ENCODE measurements at places on chromosomes 7 and 10. TPM values are rescaled to one million over a fixed set of nuclear protein-coding genes. Genes with fewer than 3 reads are reported as not detected.

DNA sequence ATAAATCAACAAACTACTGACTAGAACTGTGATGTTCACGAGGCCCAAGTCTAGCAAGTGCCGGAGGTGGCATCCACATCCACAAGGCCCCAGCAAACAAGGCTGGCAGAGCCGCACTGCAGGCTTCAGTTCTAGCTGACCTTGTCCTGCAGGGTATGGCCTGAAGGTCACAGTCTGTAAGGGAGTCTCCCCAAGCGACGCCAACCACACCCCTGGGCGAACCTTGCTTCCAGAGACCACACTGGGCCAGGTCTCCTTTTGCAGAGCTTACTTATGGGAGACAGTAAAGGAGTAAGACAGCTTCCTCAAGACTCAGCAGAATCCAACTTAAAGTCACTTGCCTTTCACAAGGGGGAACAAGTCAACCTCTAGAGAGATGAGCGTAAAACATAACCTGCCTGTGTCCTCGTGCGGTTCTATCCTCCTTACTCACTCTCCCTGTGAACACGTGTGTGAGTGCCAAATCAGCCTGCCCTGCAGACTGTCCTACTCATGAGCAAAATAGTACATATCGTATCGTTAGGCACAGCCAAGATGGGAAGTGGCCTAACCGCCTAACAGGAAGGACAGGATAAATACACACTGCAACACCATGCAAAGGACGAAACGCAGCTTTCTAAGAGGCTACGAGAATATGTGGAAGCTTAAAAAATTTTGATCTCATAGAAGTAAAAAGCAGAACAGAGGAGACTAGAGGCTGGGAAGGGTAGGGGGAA lies 22.7 kb downstream of the FAM53B start:
- no peaks in the 10 kb centered on the region for H3K36me3 ChIP-seq
- no peaks in the 10 kb centered on the region for H3K27me3 ChIP-seq
- H3K27ac ChIP-seq = peak overlapping the region; percentile 78

DNA sequence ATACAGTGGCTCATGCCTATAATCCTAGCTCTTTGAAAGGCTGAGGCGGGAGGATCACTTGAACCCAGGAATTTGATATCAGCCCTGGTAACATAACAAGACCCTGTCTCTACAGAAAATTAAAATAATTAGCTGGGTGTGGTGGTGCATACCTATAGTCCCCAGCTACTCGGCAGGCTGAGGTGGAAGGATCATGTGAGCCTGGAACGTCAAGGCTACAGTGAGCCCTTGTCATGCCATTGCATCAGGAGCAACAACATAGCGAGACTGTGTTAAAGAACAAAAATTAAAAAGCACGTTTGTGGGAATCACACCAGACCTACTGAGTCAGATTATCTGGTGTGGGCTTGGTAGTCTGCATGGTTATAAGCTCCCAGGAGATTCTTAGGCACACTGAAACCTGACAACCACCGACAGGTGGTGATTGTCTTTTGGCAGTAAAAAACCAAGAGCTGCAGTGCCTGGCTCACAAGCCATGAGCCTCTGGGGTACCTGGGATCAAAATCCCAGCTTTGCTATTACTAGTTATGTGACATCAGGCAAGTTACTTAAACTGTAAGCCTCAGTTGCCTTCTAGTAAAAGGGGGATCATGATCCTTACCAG lies 146.9 kb downstream of the SND1 start:
- no peaks in the 10 kb centered on the region for H3K36me3 ChIP-seq
- no peak overlapping the region for H3K4me3 ChIP-seq
- no peaks in the 10 kb centered on the region for H3K27me3 ChIP-seq
- H3K4me1 ChIP-seq = peaks cover 5% of the 10 kb centered on the region

- no peak overlapping the region for H3K4me3 ChIP-seq
- no peak for DNase-seq
- no peaks in the 10 kb centered on the region for H3K36me3 ChIP-seq
- no peak overlapping the region for H3K27ac ChIP-seq
These were observed 4.8 kb upstream of the VCL start for GRCh38 chr10:73992899-73993788.

DNA sequence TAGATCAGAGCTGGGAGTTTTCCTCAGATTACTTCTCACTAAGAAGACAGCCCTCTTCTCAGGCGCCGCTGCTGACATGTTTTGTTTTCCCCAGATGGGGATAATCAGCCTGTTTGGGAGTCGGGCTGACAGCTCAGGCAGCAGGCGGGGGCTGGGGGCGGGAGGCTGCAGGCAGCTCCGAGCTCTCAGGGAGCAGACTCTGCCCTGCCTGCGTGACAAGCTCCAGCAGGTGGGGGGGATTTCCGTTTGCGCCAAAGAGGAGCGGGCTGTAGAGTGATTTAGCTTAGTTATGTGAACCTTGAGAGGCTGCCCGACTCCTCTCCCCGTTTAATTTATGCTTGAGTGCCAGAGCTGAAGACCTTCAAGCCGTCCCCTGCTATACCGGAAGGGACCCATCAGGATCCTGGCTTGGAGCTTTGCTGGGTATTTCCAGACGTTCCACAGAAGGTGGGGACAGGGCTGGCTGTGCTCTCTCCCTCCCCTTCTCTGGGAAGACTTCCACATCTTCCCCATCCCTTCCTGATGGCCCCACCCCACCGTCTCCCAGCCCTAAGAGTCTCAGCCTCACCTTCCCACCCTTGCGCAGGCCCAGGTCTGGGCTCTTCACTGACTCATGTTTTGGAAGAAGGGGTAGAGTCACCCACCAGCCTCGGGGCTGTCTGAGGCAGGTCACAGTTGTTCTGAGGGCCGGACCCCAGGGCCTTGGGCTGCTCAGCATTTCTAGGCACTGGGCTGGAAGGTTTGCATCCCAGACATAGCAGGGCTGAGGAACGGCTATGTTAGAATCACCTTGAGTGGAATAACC lies 24.7 kb upstream of the ADCYAP1R1 start:
- H3K4me3 ChIP-seq = no peak overlapping the region
- no peaks in the 10 kb centered on the region for H3K36me3 ChIP-seq
- H3K27me3 ChIP-seq = no peaks in the 10 kb centered on the region
- H3K4me1 ChIP-seq = no peaks in the 10 kb centered on the region

DNA sequence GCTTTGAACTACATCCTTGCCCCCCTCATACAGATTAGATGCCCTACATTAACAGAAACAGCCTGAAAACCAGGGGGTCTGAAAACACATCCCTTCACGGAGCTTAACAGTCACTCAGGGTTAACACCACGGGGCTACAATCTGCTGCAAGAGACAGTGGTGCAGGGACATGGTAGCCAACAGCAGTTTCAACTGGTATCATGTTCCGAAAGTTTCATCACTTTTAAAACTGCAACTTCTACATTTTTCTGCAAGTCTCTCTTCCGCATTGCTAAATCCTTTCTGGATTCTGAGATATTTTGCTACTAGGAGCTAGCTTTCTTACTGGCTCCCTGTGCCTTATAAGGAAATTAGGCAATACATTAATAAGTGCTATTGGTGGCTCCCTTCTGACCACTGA lies 92.6 kb downstream of the JAZF1 start:
- no peak for DNase-seq
- no peaks in the 10 kb centered on the region for H3K27me3 ChIP-seq
- H3K4me1 ChIP-seq = peaks cover 75% of the 10 kb centered on the region
- no peak overlapping the region for H3K4me3 ChIP-seq
- H3K27ac ChIP-seq = no peak overlapping the region

- H3K27me3 ChIP-seq = no peaks in the 10 kb centered on the region
- H3K27ac ChIP-seq = no peak overlapping the region
- H3K4me1 ChIP-seq = no peaks in the 10 kb centered on the region
- no peak for DNase-seq
- no peaks in the 10 kb centered on the region for H3K36me3 ChIP-seq
These were observed 92.7 kb upstream of the GDF10 start for GRCh38 chr10:47207281-47207615.

ITIH5 gene
- total RNA-seq = 7.0 TPM

SPOCK2 gene
- total RNA-seq = 69.7 TPM

All from left lung (tissue), 14 donors.